RCC 7860 (cell line): ENCODE measurements at places on chromosomes 12 and 14.

DNA sequence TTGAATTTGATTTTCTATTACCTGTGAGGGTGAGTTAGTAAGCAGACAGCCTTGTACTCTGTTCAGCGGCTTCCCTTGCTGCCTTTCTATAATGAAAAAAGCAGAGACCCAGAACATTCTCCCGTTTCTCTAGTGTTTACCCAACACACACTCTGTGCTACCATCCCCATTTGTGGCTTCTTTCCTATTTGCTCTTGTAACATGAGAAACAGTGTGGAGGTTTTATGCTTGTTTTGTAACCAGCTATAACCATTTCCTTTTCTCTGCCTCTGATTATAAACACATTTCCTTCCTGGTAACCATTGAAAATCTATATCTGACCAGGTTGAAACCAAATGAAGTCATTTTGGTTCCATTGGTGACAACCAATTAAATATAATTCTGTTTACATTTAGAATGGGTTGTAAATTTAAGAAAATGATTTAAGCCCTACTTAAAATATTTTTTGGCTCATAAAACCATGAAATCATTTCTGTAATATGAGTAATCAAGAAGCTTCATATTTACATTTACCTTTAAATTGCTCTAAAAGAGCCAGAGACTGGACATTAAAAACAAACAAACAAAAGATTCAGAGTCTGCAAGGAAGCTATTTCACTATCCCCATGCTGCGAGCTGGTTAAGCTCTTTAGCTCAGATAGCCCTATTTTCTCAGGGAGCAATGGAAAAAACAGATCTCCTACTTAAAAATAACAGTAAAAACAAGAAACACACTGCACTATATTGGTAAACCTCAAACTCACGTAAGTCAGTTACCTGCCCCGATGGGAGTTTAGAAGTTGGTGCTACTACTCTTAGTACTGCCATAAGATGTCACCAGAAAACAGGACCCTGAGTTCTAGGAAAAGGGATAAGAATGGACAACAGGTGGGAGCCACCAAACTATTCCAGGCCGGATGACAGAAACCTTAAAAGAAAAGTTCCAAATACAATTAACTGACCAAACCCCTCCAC lies 206.5 kb upstream of the EEA1 start:
- no peak for DNase-seq

DNA sequence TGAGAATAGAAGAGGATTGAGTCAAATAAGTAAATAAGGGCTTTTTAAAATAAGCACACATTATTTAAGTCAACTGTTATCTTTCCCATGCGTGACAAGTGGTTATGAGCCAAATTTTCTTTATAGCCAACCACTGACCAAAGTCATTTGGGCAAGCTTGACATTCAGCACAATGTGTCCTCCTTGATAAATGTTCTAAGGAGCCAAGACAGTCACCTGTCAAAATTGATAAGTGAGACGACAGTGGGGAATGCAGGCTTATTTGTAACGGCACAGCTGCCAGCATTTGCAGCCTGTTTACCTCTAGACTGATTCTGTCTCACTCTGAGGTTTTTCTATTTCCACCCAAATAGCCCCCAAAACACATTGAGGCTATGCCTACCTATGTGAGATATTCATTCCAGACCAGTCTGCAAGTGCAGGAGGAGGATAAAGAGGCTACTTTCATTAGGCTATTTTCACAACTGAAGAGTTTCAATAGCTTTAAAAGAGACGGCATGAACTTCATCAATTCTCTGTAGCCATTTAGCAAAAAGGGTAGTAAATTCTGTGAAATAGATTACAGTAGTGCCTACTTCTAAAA lies 339.5 kb downstream of the PDZRN4 start:
- no peak for DNase-seq

- DNase-seq = no peak
Observed at GRCh38 chr12:92289629-92290349, 144.1 kb upstream of the BTG1 start.

DNA sequence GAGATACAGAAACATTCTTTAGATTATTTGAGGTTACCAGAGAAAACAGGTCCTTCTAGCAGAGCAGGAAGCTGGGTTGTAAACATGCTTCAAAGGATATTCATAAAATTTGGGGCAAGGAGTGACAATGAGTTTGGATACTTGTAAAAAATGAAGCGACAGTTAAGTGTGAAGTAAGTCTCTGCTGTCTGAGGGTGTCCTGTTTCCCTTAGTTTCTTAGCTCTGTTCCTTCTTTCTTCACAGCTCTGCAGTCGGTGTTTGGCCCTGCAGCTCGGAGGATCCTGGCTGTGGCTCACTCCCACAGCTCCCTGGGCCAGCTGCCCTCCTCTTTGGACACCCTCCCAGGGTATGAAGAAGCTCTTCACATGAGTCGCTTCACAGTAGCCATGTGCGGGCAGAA lies 10.8 kb downstream of the TMEM52B start:
- no peak for DNase-seq

- no peak for DNase-seq
Observed at GRCh38 chr12:19185262-19185929, 55.9 kb downstream of the PLEKHA5 start.

DNA sequence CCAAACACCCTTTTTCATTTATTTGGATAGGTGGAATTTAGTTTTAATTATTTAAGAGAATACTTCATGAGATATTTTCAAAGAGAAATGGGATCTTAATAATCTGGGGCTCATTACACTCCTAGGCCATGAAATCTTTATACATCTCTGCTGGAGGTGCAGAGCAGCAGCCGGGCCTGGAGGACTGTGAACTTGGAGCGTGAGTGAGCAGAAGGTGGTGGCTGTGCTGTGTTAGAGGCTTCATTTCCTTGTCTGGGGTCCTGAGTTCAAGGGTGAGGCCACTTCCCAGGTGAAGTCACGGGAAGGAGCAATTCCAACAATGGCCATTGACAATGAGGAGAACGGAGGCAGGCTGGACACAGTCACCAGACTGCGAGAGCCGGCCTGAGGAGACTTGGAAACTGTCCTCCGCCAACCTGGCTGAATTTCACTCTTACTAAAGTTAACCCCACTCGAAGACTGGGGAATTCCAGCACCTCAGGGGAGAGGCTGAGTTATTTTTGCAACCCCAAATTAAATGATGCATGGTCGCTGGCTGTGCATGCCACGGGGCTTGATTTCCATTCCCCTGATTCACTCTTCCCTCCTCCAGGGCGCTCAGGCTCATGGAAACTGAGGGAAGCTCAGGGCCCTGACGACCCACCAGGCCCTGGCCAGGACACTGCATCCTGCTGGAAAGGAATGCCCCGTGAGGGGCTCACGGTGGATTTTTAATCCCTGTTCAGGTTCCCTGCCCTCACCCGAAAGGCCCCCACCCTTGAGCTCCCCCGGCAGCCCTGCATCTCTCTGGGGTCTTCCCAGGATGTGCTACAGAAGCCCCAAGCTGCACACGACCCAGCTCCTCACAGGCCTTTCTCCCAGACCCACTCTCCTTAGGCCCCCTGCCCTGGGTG lies 22.6 kb upstream of the TRAF3 start:
- no peak for DNase-seq

- DNase-seq = no peak
Observed at GRCh38 chr14:38405851-38406635, 150.2 kb upstream of the CLEC14A start.

DNA sequence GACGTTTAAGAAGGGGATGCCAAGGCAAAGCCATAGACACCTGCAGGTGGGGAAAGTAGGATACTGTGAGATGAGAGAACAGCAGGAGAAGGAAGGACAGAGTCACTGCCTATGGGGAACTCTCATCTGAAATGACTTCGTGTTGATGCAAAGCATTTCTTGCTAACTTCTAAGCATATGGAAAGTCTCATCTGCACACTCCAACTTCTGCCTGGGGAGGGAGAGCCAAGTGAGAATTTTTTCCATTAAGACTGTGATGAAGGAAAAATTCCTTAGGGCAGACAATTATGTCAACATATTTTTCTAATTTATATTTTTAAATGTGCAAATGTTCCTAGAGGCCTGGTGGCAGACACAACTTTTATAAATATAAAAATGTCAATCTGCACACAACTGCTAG lies 115.3 kb downstream of the IPO8 start:
- DNase-seq = no peak

GRCh38 chr12:57765003-57765697 lies 1.7 kb downstream of the CYP27B1 start:
- DNase-seq = no peak

DNA sequence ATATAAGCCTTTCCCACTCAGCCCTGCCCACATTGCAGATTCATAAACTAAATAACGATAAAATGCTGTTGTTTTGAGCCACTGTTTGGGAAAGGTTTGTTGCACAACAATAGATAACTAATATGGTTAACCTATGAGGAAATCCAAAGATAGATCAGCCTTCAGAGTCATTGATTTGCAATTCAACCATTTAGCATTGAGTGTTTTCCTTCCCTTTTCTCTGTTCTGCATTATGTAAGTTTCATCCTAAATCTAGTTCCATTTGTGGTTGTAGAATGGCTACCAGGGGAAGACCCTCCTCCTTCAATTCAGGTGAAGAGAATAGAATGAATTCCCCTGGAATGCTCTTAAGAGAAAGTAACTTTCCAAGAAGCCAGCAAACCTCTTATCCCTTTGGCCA lies 19.6 kb downstream of the TC2N start:
- no peak for DNase-seq

DNA sequence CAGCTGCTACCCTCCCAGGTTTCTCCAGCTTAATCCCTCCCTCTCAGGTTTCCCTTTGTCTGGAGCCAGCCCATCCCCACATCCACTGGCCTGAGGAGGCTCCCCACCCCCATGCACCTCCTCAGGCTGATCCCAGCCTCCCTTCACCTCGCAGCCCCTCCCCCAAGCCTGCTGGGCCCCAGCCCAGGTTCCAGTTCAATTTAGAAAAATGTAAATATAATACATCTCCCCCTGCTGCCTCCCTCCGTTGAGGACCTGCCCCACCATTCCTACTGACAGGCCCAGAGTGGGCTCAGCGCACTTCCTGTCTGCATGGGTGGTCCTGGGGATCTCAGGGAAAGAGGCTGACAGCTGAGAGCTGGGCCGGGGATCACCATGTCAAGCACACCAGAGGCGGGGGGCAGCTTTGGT lies 155.8 kb downstream of the NTF3 start:
- no peak for DNase-seq

- peak; percentile 49 for DNase-seq
Observed at GRCh38 chr14:22174412-22175277, 414.4 kb downstream of the DAD1 start.

- no peak for DNase-seq
Observed at GRCh38 chr14:58954901-58955861, 233.3 kb upstream of the DAAM1 start.

DNA sequence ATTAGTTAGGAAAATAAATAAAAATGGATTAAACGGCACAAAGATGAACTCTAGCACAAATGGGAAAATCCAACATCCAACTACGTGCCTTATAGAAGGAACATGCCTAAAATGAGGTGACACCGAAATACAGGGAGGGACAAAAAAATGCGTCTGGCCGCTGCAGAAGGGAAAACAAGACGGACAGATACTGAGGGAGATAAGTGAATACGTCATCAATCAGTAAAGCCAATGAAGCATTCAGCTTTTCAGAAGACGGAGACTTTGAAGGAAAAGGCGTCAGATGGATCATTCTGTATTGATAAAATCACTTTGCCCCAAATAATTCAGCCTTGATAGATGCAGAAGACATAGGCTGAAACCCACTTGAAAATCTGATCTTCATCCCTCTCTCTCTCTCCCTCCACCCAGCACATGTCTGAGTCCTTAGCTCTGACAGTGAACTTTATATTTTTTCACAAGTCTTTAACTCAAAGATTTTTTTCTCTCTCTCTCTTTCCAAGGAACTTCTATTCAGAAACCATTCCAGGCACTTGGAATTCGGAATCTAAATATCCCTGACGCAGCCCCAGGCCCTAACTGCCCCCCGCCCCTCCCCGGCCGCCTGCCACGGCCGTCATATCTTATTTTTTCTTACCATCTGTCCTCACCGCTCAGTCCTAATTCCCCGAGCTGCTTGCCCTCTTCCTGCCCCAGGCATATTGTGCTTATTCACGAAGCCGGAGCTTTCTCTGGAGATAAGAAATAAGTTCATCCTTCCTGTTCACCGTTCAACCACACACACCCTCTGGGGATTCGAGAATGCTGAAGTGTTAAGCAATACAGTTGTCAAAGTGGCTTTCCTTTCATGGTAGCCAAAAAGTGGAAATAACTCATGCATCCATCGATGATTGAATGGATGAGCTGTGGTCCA lies 35.5 kb upstream of the RFLNA start:
- DNase-seq = no peak

GRCh38 chr12:130127912-130128789 lies 34.1 kb upstream of the FZD10 start:
- DNase-seq = no peak

- no peak for DNase-seq
Observed at GRCh38 chr14:50985124-50985858, 41.0 kb upstream of the PYGL start.

DNA sequence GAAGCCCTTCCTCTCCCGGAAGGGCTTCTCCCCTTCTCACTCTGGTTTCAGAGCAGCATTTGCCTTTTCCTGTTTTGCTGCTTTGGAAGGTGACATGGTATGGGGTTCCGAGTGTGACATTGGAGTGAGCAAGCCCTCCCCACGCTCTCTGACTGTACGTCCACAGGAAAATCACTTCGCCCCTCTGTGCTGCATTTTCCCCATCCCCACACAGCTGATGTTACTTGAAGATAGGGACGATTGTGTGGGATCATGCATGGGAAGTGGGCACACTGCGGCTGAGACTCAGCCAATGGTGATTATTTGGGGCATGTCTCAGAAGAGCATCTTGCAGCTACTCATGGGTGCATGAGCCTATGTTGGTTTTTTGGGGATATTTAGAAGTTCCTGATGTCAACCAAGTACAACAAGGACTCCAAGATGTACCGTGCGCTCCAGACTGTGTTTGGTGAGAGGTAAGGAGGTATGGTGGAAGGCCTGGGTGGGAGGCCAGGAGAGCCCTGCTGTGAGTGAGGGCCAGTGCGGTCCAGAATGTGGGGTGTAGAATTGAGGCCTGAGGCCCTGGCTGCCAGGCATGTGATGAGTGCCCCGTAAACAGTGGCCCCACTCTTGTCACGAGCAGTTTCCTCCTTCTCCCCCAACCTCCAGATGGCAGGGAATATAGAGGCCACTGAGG lies 15.1 kb downstream of the CYP46A1 start:
- no peak for DNase-seq

DNA sequence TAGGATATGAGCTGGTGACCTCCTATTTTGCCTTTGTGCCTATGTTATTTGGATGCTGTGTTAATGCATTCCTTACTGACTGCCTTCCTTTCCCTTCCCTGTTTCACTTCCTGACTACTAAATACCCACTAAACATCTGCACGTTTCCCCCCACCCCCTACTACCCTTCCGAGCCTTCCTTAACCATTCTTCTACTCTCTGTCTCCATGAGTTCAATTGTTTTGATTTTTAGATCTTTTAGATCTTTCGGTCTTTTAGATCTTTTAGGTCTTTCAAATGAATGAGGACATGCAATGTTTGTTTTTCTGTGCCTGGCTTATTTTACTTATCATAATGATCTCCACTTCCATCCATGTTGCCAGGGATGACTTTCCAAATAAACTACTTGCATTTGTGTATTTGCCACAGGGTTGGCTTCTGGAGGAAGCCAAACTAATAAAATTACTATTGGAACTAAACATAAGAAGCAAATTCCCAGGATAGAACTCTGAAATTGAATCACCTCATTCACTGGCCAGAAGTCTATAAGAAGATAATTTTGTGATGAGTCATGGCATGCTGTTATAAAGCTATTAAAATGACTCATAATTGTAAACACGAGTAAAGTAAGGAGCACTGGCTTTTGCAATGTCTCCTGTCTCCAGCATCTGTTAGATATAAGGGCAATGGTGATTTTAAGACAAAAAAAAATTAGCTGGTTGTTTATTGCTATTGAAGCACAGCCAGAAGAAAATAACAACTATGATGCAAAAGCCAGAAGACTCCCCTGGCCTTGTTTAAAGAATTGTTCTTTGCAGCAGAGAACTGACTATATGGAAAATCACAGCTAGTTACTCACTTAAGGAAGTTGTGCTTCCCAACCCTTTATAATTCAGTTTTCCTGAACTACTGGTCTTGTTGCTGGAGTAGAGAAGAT lies 586.3 kb downstream of the LRFN5 start:
- peak; percentile 71 for DNase-seq
